CD4-positive, alpha-beta memory T cell (primary cell): ENCODE measurements at places on chromosomes 11 and 22. TPM values are rescaled to one million over a fixed set of nuclear protein-coding genes. Genes with fewer than 3 reads are reported as not detected.

- no peak for DNase-seq
Measured at GRCh38 chr22:19987394-19988306, 29.0 kb downstream of the ARVCF start.

DNA sequence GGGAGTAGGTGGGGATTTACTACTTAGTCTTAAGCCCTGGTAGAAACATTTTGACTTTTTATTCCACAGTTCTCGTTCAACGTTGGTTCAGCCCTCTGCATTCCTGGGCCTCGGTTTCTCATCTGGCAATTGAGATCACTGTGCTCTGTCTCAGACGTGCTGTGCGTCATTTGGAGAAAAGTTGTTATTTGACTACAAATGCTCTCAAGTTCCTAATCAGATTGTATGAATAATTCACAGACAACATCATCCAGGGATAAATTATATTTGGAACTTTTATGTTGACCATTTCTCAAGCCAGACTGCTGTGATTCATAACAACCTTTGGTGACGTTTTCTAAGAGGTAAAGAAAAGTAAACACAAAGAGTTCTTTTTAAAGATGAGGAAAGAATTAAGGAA lies 69.2 kb downstream of the BLID start:
- DNase-seq, result no peak

DNA sequence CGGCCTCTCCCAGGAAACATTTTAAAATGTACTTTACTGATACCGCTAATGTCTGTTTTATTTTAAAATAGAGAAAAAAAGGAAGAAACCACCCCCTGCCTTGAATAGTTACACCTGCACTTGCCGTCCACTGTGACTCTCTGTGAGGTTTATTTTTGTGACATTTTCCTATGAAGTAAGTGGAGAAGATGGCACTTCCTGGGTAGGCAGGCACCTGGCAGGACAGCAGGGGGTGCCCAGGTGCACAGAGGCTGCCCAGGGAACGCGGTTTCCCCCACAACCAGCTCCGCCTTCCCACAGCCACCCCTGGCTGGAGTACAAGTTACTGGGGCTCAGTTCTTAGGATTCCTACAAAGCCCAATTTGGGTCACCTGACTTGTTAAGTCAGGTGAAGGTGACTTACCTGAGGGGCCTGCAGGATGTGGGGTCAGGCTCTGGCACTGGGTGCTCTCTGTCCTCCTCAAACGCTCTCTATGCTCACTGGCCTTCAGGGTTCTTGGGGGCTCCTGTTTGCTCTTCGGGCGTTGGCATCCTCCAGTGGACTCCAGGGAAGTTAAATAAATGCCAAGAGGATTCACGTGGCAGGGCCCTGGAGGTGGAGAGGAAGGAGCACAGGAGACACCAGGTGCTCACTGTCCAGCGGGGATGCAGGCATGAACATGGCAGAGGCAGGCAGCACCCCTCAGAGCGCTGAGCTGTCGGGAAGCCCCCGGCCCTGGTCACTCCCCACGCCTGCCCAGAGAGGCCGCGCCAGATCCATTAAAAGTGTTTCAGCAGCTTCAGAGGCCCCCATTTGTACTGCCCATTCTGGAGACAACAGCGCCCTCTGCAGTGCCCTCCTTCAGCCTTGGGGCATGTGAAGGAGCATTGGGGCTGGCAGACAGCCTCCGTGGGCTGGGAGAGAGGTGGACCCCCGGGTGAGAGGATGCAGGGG lies 1021.2 kb downstream of the TBC1D22A start:
- no peak for DNase-seq

DNA sequence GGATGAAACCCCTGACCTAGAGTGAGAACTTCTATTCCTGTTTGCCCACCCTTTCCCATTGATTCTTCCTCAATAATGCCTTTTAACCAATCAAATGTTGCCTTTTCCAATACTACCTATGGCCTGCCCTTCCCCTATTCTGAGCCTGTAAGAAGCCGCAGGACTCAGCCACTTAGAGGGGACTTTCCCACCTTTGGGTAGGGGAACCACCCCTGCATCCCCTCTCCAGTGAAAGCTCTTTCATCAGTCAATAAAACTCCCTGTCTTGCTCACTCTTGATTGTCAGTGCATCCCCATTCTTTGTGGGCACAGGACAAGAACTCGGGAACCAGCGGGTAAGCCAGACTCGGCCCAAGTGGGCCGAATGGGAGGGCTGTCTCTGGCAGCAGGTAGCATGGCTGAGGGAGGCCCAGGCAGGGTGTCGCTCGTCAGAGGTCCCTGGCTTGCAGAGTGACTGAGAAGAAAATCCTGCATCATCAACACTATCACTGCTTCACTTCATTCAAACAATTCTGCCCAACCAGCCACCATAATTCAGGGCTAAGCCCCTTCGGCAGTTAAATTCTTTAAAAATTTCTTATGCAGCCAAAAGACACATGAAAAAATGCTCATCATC lies 30.4 kb downstream of the LDHAL6A start:
- no peak for DNase-seq

CRYBB2 gene
- not detected for total RNA-seq

DNA sequence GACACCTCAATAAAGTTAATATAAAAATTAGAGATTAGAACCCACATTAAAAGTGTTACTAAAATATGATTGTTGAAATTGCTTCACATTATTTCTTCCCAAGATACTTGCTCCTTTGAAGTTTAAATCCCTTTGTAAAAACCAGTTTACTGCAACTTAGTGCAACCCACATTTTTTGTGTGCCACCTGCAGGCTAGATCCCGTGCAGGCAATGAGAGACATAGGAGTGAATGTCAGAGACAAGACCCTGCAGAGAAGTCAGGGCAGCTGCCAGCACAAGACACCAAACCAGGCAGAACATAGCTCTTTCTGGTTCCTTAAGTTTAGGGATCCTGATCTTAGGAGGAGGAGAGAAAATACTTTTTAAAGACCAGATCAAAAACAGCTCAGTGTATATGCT lies 142.8 kb upstream of the MTNR1B start:
- no peak for DNase-seq

DNA sequence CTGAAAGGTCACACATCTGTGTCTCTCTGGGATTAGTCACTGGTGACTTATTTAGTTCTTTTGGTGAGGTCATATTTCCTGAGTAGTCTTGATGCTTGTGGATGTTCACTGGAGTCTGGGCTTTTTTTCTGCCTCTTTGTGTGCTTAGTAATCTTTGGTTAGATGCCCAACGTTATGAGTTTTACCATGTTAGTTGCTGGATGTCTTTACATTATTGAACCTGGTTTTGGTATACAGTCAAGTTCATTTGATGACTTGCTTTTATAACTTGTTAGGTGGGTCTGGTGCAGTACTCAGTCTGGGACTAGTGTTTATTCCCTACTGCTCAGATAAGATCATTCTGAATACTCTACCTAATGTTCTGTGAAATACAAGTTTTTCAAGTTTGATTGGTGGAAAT lies 26.2 kb upstream of the SLC37A2 start:
- DNase-seq, result no peak
